Fibroblast of mammary gland (primary cell): ENCODE measurements at places on chromosomes 13 and 19.

DNA sequence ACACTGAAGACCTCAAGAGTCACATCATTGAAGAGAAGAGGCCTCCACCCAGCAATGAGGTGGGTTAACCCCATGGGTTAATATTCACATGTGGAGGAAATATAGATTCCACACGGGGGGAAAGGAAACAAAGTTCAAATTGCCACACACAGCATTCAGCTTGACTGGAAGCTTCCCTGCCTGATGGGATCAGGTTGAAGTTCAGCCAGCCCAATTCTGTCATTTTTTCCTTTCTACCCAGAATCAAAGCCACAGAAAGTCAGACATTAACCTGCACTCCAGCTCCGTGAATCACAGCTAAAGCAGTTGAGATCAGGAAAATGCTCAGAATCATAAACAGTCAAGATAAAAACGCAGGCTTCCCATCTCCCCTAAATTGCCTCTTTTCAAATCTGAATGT lies 208.7 kb upstream of the OBI1 start:
- no peak for DNase-seq

- peak; percentile 49 for DNase-seq
These were observed 54.8 kb downstream of the FRY start for GRCh38 chr13:32086366-32086765.

DNA sequence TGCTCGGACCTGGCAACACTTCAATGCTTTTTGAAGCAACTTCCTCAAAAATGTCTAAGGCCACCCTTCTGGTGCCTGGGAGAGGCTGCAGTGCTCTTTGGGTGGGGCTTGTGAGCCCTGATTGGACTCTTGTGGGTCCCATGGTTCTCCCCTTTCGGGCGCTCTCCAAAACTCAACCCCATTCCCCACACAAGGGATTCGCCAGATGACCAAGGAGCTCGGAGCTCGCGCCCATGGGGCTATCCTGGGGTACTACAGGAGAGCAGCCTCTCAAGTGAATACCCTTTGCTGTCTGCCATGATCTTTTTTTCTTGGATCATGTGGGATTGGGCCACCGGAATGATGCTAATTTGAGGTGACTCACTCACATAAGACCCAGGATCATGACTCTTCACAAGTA lies 29.7 kb upstream of the KL start:
- no peak for DNase-seq

DNA sequence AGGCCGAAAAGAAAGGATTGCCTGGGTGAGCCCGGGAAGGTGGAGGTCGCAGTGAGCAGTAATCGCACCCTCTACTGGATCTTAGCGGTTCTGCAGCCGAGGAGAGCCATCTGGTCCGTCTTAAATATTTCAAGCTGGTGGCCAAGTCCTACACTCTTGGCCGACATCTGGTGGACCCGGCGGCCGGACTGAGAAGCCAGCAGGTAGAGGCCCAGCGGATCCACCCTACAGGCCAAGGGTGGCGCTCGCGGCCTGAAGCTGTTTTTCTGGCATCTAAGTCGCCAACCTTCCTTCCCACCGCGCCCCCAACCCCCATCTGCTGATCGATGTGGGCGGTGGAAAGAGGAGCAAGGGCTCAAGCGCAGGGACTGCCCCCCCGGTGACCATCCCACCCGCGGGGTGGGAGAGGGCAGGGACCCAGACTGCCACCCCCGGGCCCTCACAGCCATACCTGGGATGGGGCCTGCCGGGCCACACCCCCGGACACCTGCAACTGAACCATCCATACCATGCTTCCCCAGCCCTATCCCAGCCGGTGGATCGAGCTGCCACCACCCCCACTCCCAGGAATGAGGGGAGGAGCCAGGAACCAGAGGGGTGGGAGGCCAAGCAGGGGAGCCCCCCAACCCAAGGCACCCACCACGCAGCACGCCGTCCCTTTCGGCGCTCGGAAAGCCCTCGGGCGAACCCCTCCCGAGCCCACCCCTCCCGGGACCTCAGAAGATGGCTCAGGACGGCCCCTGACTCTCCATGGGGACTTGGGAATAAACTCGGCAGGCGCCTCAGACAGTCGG lies 46.3 kb upstream of the ZNF730 start:
- peak; percentile 59 for DNase-seq

DNA sequence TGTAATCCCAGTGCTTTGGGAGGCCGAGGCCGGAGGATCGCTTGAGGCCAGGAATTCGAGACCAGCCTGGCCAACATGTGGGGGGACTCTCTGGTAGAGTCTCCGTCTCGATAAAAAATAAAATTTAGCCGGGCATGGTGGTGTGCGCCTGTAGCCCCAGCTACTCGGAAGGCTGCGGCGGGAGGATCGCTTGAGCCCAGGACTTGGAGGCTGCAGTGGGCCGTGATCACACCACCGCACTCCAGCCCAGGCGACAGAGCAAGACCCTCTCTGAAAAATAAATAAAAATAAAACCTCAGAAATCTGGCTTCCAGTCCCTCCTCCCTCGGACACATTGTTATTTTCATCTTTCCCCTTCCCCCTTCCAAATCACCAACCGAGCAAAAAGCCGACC lies 332 bp downstream of the IRGQ start:
- no peak for DNase-seq

DNA sequence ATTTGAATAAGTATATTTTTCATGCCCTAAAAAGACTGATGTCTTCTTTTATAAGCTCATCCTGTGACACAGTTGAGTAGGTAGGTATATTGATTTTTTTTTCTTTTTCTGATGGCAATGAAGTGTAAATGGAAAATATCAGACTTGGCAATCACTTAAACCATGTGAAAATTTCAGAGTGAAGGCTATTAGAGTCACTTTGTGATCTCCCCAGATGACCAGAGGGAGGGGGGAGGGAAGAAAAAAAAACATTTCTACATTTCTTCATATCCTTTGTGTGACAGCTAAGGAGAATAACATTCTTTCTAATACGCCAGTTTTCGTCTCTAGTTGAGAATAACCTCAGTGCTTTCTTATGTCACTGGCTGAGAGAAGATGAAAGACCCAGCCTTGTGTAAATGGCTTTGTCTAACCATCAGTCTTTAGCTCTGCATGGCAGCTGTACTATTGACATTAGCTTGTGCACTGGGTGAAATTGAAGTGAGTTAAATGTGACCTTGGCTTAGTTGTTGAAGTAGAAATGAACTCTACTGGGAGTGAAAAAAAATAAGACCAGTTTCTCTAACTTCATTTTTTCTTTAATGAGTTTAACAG lies 332.1 kb upstream of the DACH1 start:
- no peak for DNase-seq

- peak; percentile 28 for DNase-seq
These were observed at the start of gene IGFL2 for GRCh38 chr19:46147791-46148288. Gene IGFL2, plus strand, starts transcription at chr19:46148238. Its CDS starts 41 bp downstream, at chr19:46148279.

- DNase-seq: no peak
These were observed 9.0 kb downstream of the GCDH start for GRCh38 chr19:12899891-12900518.

DNA sequence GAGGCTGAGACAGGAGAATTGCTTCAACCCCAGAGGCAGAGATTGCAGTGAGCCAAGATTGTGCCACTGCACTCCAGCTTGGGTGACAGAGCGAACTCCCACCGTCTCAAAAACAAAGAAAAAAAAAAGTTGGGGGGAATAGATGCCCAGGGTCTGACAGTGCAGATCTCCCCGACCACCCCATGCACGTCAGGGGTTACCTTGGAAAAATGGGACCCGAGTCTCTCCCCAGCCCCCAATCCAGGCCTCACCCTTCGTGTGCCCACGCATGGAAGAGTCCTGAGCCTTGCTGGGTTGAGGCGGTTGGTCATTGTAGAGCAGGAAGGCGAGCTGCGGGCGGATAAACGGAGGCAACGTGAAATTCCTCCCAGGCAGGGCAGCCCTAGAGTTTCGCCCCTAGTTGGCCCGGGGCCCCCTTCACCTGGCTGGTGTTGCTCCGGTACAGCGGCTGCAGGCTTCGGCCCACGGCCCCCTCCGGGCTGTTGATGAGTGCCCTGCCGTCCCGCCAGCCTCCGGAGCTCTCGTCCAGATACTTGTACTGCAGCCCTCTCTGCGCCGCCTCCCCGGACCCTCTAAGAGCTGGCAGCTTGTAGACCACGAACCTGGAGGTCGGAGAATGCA lies 588 bp downstream of the DNASE2 start:
- no peak for DNase-seq

GRCh38 chr13:45464141-45464686 lies 525 bp upstream of the COG3 start:
- DNase-seq: no peak

DNA sequence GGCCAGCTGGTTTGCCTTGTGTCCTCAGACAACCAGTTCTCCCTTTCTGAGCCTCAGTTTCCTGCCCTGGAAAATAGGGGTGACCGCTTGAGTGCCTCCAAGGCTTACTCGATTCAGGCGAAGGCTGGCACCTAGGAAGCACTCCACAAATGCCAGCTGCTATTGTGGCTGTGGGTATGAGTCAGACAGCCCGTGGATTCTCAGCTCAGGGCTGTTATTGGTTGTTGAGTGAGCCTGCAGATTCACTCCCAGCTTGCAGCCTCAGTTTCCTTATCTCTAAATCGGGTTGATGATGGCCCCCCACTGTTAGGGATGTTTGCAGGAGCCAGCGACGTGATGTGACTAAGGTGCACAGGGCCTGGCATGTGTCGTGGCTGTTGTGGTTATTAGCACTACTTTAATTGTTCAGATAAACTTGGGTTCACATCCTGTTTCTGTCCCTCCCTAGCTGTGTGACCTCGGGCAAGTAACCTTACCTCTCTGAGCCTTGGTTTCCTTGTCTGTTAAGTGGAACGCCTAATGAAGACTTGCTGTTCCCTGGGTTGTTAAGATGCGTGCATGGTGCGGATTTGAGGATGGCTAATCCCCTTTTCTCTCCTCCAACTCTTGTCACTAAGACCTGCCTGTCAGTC lies 2.4 kb downstream of the MARK4 start:
- DNase-seq: peak; percentile 25

DNA sequence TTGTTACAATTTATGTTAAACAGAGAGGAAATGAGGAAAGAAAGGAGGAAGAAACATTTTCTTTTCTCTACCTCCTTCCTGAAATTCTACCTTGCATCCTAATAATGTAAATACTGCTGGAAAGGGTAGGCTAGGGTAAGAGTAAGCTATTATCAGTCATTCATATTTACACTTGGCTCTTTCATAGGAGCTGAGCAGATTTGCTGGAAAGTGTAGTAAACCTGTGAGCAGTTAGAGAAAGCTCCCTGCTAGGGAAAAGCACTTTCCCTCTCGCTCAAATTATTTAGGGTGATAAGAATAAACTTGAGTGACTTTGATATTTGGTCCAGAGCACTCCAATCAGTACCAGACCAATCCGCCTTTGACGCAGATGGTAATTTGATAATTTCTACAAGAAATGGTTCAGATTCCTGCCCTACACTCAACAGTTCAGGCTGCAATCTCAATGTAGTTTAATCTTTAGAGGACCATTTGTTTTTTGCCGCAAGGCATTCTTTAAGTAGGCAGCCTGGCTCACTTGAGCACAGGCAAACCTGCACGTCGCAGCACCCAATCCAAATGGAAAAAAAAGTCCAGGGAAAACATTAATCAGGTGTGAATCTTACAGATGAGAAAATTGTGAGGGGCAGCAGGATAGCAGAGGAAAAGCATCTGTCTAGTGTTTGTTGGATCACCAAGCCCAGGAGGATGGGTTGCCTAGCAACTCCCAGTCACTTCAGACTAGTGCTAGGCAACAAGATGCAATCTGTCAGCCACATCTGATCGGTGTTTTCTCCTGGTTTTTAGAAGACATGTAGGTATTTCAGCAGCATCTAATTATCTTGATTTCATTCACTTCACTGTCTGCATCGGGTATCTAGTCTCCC lies 68.6 kb upstream of the KL start:
- DNase-seq: no peak

DNA sequence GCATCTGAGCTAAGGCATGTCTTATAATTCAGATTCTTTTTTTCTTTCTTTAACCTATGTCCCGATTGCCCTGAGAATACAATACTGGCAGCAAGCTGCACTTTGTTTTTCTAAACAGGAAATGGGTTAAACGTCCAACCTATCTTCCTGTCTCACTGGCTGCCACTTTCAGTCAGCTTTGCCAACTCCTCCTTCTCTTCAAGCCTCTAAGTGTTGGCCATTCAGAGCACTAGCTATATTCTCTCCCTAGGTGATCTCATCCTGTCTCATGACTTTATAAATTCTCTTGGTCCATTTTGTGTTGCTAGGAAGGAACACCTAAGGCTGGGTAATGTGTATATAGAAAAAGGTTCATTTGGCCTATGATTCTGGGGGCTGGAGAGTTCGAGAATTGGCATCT lies 109.5 kb upstream of the TSC22D1 start:
- DNase-seq: peak; percentile 24

DNA sequence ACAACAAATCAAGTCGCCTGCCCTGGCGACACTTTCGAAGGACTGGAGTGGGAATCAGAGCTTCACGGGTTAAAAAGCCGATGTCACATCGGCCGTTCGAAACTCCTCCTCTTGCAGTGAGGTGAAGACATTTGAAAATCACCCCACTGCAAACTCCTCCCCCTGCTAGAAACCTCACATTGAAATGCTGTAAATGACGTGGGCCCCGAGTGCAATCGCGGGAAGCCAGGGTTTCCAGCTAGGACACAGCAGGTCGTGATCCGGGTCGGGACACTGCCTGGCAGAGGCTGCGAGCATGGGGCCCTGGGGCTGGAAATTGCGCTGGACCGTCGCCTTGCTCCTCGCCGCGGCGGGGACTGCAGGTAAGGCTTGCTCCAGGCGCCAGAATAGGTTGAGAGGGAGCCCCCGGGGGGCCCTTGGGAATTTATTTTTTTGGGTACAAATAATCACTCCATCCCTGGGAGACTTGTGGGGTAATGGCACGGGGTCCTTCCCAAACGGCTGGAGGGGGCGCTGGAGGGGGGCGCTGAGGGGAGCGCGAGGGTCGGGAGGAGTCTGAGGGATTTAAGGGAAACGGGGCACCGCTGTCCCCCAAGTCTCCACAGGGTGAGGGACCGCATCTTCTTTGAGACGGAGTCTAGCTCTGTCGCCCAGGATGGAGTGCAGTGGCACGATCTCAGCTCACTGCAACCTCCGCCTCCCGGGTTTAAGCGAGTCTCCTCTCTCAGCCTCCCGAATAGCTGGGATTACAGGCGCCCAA lies at the start of gene LDLR:
Gene LDLR, plus strand, starts transcription at position 210 of the 760 bp plus-strand sequence. Its CDS starts 86 bp downstream, at position 296.
- DNase-seq: peak; percentile 96

DNA sequence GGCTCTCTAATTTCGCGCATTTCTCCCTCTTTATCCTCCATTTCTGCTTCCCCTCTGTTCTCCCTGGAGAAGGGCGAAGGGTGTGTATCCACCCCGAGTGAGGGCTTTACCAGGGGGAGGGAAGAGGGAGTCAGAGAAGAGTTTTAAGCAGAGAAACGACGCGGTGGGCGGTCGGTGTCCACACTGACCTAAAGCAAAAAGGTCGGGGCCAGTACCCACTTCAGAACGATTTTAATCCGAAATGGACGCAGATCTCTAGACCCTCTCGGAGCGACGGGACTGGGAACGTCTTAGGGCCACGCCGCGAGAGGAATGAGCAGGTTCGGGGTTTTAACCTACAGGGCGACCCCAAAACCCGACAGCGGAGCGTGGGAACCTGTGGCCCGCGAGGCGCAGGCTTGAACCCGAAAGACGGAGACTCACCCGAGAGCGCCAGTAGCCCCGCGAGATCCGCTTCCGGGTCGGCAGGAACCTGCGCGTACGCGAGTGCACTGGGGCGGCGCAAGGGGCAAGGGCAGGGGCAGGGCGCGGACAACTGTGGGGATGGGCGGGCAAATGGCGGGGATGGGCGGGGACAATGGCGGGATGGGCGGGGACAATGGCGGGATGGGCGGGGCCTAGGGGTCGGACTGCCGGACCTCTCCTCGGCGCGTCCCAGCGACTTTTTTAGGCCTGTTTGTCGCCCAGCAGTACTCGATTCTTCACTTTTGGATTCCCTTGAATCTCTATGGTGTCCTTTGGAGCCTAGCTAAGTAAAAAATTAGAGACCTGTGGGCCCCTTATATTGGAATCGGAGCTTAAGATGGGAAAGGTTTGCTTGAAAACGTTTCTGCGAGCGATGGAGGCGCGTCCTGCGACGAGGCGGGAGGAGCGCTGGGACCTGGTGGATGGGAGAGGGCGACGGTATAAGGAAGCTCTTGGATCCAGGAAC lies at the start of gene ZNF677:
Gene ZNF677, minus strand, starts transcription at position 463 of the 931 bp plus-strand sequence. CDS start 3,323 bp downstream, outside the sequence.
- DNase-seq: peak; percentile 80
